NCI-H446 (cell line): ENCODE measurements at places on chromosomes 16 and 17.
A peak's percentile ranks its signal among the peaks of the same experiment; 100 is the strongest.

DNA sequence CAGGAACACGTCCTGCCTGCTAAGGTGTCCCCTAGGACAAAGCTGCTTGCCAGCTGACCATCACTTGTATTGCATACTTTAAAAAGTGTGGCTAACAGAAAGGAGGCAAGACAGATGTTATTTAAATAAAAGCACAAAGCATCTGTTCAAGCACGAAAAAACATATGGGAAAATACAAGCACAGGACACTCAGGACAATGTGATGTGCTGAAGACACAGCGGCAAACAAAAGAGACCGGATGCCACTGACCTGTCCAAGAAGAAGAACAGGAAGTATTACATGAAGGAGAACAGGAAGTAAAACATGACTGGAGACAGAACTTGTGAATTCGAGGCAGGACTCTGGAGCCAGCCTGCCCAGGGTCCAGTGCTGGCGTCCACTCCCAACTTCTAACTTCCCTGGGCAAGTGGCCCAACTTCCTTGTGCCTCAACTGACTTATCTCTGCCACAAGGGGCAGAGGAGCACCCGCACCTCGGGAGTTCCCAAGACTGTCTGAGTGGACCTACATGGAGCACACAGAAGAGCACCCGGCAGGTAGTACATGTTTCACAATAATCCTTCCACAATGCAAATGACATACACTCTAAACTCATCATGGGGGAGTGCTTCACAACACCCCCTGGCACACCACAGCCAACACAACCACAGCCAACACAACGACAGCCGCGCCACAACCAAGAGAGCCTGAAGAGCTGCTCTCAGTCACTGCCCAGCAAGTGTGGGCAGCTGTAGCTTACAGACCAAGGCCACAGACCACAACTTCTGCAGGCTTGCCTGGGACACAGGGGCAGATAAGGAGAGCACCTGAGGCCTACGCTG lies 36.6 kb downstream of the ANKRD11 start:
- no peak for DNase-seq

- peak; percentile 89 for DNase-seq
Measured at GRCh38 chr16:31873556-31874365, at the start of gene ZNF267. ZNF267 (plus strand) TSS chr16:31873807; CDS start chr16:31873967, 160 bp downstream.

GRCh38 chr16:70437582-70438557 lies 1.0 kb downstream of the ST3GAL2 start:
- DNase-seq, result peak; percentile 3

GRCh38 chr16:85431431-85432124 lies 181.5 kb upstream of the GSE1 start:
- no peak for DNase-seq

GRCh38 chr16:30094541-30095165 lies 1.4 kb downstream of the YPEL3 start:
- no peak for DNase-seq

GRCh38 chr17:75397217-75397616 lies 8.3 kb downstream of the GRB2 start:
- no peak for DNase-seq

DNA sequence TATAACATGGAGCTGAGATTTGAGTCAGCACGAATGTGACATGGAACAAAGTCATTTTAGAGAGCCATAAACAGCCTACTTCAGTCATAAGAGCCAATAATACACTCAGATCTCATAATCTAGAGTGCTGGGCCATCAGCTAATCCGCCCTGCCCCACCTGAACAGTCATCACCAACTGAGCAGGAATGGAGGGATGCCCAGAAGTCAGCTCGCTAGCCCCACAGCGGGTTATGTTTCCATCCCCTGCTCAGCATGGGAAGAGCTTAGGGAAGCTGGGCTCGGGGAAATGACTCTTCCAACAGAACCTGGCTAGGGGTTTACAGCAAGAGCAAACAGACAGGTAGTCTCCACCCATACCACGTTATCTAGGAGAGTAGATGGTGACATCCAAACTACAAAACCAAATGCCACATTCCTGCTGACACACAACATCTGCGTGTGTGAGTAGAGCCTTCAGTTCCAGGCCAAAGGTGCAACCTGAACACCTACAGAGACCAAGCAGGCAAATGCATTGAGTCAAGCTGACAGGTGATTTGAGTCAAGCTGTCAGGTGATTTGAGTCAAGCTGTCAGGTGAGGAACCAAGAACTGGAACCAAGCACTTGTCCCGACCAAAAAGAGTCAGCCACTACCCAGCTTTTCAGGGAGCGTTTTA lies 2.0 kb downstream of the TMEM11 start:
- DNase-seq, result no peak

DNA sequence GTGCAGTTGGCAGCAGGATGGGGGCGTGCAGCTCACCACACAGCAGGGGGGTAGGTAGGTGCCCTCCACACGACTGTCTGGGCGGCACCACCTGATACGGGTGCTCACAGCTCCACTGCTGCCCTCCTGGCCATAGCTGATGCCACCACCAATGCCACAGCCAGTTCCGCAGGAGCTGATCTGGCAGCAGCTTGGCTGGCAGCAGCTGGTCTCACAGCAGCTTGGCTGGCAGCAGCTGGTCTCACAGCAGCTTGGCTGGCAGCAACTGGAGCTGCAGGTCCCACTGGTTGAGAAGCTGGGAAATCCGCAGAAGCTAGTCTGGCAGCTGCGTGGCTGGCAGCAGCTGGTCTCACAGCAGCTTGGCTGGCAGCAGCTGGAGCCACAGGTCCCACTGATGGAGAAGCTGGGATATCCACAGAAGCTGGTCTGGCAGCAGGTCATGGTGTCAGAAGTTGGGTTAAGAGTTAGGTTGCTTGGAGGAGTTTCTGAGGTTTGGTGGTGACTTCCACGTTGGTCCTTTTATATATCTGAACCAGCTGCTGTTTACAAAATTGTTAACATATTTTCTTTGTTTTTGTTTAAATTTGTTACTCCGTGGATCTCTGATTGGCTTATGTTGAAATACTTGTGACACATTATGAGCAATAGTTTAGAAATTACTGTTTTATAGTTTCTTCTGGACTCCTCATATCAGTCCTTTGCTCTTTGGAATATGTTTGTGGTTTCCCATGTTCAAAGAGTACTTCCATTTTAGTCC lies at the start of gene KRTAP1-5:
TSS of gene KRTAP1-5 (minus strand) at position 494 of the 757 bp plus-strand sequence. CDS start at position 441, 53 bp downstream.
- DNase-seq, result no peak

DNA sequence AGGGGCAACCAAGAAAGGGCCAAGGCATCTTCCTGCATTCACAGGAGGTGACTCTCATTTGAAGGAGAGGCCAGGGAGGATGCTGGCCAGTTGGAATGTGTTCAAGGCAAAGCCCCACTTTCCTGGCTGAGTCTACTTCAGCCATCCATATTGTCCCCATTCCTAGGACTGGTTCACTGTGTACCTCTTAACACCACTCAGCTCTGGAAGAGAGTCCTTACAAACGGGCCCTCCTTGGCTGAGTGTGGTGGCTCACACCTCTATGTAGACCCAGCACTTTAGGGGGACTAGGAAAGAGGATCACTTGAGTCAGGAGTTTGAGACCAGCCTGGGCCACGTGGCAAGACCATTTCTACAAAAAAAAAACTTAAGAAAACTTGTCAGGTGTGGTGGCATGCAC lies 28.1 kb upstream of the CFAP20 start:
- DNase-seq, result no peak
